NCI-H2081 (cell line): ENCODE measurements at places on chromosomes 1 and 21.

DNA sequence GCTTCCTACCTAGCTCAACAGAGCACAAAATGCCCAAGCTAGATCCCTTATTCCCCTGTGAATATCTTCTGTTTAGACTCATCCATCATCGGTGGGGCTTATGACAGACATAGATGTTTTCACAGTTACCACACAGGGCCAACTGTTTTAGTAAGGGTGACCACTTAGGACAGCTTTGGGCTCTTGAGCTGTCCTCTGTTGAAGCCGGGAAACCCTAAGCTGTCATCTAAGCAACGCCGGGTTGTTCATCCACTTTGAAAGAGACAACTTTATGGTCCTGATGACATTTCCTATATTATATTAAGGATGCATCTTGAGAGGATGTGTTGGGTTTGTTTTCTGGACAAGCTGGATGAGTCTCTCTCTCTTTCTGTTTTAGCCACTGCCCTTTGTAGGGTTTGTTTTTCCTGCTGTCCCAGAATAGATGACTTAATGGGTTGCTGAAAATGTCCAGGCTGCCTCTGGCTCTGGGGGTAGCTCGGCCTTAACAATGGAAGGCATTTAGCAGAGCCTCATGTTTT is 110.5 kb upstream of the UBE2U start:
- DNase-seq = no peak

- DNase-seq = no peak
Measured at GRCh38 chr1:7856345-7856744, 3.5 kb upstream of the UTS2 start.

DNA sequence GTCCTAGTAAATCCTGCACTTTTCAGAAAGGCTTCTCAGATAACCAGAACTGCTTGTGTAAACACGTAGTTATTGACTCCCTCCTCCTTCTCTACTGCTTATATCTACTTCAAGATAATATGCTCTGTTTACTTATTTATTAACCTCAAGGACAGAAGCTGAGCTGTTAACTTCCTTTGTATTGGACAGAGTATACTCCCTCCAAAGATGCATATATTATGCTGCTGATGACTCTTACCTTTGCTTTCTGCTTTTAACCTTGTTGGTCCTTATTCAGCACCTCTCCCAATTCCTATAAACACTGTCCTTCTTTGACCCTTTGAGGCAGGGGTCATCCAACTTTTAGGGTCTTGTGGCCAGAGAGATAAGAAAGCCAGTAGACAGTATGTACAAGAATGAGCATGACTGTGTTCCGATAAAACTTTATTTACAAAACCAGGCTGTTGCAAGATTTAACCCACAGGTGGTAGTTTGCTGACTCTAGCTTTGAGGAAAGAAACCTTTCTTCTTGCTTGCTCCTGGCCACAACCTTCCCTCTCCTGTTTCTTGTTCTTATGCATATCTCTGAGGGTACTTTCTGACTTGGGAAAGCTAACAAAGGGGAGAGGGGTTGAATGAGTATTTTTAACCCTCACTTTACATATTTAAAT is 4.9 kb downstream of the TPM3 start:
- no peak for DNase-seq

DNA sequence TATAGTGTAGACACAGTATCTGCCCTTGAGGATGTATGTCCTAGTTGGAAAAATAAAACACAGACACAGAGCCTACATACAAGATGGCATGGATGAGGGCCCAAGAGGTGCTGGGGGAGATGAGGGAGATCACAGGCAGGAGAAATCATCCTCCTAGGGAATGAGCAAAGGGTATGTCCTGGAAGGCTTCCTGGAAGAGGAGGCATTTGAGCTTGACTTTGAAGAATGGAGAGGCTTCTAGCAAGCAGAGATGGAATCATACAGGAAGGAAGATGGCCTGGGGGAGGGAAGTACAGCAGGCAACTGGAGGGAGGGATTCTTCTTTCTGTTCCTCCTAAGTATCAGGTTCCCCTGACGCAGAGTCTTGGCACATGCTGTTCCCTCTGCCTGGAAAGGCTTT is 103.3 kb downstream of the LACTBL1 start:
- no peak for DNase-seq

GRCh38 chr1:229430761-229431283 is 3.1 kb downstream of the ACTA1 start:
- no peak for DNase-seq

- DNase-seq = no peak
Measured at GRCh38 chr1:41640756-41641474, 156.4 kb upstream of the EDN2 start.

DNA sequence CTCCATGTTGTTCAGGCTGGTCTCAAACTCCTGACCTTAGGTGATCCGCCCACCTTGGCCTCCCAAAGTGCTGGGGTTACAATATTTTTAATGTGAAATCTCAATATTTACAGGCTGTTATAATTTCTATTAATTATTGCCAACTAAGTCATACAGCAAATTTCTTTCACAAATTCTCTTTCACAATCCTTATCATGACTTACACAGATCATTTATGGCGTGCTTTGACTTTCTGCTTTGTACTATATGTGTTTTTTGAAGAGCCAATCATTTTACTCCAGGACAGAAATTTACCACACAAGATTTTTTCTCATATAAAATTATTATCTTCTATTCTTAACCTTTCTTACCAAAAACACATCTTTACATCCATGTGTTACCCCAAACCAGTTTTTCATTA is 1729.9 kb downstream of the NCAM2 start:
- peak; percentile 0 for DNase-seq
